Uterus (tissue), 4 donors: ENCODE measurements at places on chromosomes 2 and 18.

- no peaks in the 10 kb centered on the region for H3K36me3 ChIP-seq
- no peak for DNase-seq
- H3K27me3 ChIP-seq, result no peaks in the 10 kb centered on the region
Measured at GRCh38 chr2:174753038-174753633, 11.1 kb downstream of the CHRNA1 start.

- DNase-seq, result no peak
- no peaks in the 10 kb centered on the region for H3K27me3 ChIP-seq
Measured at GRCh38 chr2:70523996-70524965, 29.3 kb downstream of the TGFA start.

- H3K36me3 ChIP-seq, result no peaks in the 10 kb centered on the region
- no peak overlapping the region for H3K4me3 ChIP-seq
- no peak overlapping the region for H3K27ac ChIP-seq
Measured at GRCh38 chr2:144307711-144308110, 212.2 kb downstream of the ZEB2 start.

DNA sequence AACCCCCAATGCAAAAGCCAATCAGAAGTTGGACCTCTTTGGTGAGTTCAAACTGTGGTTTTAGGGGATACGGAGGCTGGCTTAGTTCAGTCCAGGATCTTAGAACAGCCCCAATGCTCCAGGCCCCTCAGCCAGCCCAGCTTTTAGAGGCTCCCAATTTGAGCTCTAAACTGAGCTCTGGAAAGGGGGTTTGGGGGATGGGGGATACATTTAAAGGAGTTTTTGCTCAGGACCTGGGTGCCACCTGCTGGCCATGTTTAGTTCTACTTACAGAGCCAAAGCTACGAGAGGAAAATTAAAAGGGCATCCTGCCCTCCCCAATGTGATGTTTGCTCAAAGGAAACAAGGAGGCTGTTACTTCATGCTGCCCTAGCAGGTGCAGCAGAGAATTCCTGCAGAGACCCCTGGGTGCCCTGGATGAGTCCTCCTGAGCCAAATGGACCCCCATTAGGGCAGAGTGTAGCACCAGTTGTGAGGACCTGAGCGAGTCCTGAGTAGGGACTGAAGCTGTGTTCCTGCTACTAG, 15.9 kb upstream of the TMEM214 start:
- peak overlapping the region; percentile 10 for H3K27ac ChIP-seq
- no peaks in the 10 kb centered on the region for H3K36me3 ChIP-seq
- H3K4me3 ChIP-seq, result no peak overlapping the region
- peak; percentile 59 for DNase-seq
- no peaks in the 10 kb centered on the region for H3K27me3 ChIP-seq
